ENCODE measurements at places on chromosomes 12 and 14.

- DNase-seq = peak; percentile 15
Measured at GRCh38 chr12:96719660-96720362, 187.2 kb upstream of the NEDD1 start.

- peak; percentile 87 for DNase-seq
Measured at GRCh38 chr14:32702562-32702961, 236.1 kb upstream of the NPAS3 start.

- DNase-seq = no peak
Measured at GRCh38 chr14:61602733-61603077, 92.6 kb upstream of the HIF1A start.

GRCh38 chr12:25730489-25731349 is 177.6 kb upstream of the LMNTD1 start:
- no peak for DNase-seq

GRCh38 chr14:55052269-55052930 is 953 bp downstream of the MAPK1IP1L start:
- DNase-seq = peak; percentile 51
